ENCODE measurements at places on chromosomes 13 and 19. TPM values are rescaled to one million over a fixed set of nuclear protein-coding genes. Genes with fewer than 3 reads are reported as not detected.

Gene PEG3
- not detected for total RNA-seq

Gene IQCN
- 1.4 TPM for total RNA-seq

Gene KLK2
- total RNA-seq = not detected

DNA sequence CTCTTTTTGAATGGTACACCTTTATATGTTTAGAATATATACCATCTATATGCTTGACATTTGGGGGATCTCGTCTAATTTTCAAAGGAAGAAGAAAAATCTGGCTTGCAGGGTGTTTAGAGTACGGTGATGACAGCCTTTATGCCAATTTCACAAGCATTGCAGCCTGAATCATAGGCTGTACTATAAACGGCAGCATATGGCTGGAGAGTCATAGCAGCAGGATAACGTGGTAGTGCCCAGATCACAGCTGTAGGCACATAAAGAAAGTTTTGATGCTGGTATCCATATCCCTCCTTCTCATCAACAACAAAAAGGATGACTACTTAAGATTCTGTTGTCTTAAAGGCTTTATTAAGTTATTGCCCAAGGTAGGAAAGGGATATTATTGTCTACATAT lies 253.0 kb downstream of the PCDH9 start:
- no peaks in the 10 kb centered on the region for H3K36me3 ChIP-seq
- H3K27ac ChIP-seq = no peak overlapping the region
- DNase-seq = no peak
- no peak overlapping the region for H3K4me3 ChIP-seq
- H3K4me1 ChIP-seq = peaks cover 5% of the 10 kb centered on the region
- H3K27me3 ChIP-seq = no peaks in the 10 kb centered on the region

GRCh38 chr19:292951-293350 lies 1.7 kb upstream of the PLPP2 start:
- DNase-seq = no peak
- H3K27ac ChIP-seq = no peak overlapping the region
- no peak overlapping the region for H3K4me3 ChIP-seq
- H3K36me3 ChIP-seq = no peaks in the 10 kb centered on the region
- H3K27me3 ChIP-seq = peaks cover 70% of the 10 kb centered on the region
- H3K4me1 ChIP-seq = peaks cover 18% of the 10 kb centered on the region

DNA sequence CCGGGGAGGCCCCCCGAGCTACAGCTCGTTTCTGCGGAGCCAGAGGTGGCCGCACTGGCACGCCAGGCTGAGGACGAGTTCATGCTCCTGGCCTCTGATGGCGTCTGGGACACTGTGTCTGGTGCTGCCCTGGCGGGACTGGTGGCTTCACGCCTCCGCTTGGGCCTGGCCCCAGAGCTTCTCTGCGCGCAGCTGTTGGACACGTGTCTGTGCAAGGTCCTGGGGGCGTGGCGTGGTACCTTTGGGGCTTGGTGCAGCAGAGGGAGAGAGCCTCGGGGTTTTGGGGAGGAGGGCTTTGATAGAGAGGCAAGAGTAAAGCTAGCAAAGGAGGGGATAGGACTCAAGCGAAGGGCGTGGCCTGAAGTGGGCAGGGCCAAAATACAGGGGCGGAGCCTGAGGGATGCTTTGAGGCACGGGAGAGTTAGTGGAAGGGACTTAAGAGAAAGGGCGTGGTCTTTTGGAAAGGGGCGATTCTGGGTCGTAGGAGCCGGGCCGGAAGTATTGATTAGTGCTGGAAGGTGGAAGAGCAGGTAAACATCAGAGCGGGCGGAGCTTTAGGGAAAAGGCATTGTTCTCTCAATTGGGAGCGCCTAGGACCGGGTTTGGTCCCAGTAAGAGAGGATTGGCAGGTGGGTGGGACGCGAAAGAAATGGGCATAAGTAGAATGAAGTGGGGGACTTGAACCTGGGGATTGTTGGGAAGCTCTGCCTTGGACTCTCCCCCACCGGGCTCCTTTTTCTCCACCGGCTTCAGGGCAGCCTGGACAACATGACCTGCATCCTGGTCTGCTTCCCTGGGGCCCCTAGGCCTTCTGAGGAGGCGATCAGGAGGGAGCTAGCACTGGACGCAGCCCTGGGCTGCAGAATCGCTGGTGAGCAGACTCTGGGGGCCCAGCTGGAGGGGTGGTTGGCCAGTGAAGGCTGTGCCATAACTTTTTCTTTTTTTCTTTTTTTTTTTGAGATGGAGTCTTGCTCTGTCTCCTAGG lies 1.2 kb downstream of the PPM1N start:
- H3K4me3 ChIP-seq = peak overlapping the region; percentile 37
- no peaks in the 10 kb centered on the region for H3K36me3 ChIP-seq
- DNase-seq = peak; percentile 86
- peaks cover 13% of the 10 kb centered on the region for H3K4me1 ChIP-seq
- H3K27me3 ChIP-seq = peaks cover 53% of the 10 kb centered on the region

DNA sequence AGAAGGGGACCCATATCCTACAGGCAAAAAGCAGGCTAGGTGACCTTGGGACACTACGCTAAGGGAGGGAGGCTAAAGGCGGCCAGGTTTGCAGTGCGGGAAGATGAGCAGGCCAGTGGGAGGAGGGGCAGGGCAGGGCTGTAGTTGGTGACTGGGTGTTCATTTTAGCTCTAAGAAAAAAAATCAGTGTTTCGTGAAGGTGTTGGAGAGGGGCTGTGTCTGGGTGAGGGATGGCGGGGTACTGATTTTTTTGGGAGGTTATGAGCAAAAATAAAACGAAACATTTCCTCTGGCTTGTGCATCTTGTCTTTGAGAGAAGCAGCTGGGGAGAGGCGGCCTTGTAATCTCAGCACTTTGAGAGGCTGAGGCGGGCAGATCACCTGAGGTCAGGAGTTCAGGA lies 4.3 kb upstream of the NUP62 start:
- H3K27me3 ChIP-seq = peaks cover 11% of the 10 kb centered on the region
- no peak overlapping the region for H3K27ac ChIP-seq
- no peak overlapping the region for H3K4me3 ChIP-seq
- H3K36me3 ChIP-seq = no peaks in the 10 kb centered on the region

- DNase-seq = no peak
- H3K36me3 ChIP-seq = no peaks in the 10 kb centered on the region
Measured at GRCh38 chr13:95368998-95369397, 67.7 kb upstream of the ABCC4 start.

Data from neural progenitor cell (in vitro differentiated cells).